ENCODE measurements at places on chromosomes 13 and 19.

GRCh38 chr19:35739275-35740107, 2.8 kb downstream of the IGFLR1 start:
- DNase-seq: no peak

DNA sequence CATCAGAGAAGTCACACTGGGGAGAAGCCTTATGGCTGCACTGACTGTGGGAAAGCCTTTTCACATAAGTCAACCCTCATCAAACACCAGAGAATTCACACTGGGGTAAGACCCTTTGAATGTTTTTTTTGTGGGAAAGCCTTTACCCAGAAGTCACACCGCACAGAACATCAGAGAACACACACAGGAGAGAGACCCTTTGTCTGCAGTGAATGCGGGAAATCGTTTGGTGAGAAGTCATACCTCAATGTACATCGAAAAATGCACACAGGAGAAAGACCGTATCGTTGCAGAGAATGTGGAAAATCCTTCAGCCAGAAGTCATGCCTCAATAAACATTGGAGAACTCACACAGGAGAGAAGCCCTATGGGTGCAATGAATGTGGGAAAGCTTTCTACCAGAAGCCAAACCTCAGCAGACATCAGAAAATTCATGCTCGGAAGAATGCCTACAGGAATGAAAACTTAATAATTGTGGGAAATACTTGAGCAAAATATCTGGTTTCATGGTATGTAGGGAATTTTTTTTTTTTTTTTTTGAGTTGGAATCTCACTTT, 30.7 kb downstream of the ZNF793 start:
- no peak for DNase-seq

- peak; percentile 19 for DNase-seq
These were observed 234.3 kb downstream of the LMO7 start for GRCh38 chr13:75870397-75870903.

DNA sequence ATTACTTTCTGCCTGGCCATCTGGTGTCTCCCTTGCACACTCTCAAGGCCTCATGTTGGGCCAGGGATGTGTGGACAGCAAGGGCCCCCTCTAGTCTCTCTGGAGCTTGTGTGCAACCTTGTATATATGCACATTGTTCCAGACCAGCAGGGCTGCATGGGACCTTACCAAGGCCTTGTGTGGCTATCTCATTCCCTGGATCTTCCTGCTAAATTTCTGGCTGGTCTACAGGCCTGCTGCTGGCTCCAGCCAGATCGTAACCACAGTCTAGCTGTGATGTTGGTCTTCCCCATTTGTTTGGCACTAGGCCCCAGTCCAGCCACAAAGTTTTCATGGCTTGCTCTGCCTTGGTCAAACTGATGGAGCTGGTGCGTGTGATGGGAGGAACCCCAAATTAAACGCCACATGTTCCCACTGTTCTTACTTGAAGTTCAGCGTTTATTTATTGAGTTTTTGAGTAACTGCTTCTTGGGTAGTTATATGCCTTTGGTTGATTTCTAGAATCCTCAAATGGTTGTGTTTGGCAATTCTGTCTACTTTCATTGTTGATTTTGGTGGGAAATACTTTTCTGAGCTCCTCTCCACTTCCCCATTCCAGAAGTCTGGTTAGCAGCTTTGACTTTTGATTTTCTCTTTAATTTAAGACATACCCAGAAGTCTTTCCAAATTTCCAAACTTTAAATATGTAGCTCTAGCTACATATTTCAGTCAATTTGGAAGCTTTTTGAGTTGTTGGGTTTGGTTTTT, 56.4 kb downstream of the SIPA1L3 start:
- DNase-seq: no peak

DNA sequence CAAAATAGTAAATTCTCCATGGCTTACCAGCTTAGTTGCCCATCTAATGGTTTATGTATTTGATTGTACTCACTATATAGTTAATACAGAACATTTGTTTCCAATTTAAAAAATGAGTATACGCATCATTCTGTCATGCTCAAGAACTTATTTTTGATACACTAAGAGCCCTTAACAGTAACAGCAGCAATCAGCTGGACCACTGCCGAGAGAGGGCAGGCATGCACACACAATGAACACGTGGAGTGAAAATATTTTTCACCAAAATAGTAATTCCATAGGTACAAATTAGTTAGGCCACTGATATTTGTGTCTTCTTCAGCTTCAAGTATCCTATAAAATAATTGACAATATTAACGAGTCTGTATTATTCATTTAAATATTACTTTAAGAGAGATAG, 109.9 kb downstream of the KLF12 start:
- DNase-seq: no peak

- DNase-seq: no peak
These were observed 419.7 kb downstream of the KLF12 start for GRCh38 chr13:73714522-73714921.

- DNase-seq: no peak
These were observed 897 bp upstream of the DMKN start for GRCh38 chr19:35514282-35514809.

- no peak for DNase-seq
These were observed 29.5 kb upstream of the SACS start for GRCh38 chr13:23462815-23463559.

DNA sequence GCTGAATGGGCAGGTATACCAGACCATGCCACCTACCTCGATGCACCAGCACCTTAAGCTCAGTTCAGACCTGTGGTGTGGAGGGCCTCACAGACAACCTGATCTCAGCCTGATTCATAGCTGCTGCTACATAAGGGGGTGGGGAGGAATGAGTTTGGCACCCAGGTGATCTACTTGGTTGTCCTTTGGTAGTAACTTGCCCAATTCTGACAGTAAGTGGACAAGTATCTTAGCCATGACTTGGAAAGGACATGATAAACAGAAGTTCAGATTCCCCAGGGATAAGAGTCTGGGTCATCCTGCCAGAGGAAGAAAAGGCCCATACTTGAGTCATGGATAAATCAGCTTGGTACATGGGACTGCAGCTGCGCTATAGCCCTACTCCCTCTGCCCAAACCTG, 28.4 kb upstream of the SOHLH2 start:
- DNase-seq: no peak

DNA sequence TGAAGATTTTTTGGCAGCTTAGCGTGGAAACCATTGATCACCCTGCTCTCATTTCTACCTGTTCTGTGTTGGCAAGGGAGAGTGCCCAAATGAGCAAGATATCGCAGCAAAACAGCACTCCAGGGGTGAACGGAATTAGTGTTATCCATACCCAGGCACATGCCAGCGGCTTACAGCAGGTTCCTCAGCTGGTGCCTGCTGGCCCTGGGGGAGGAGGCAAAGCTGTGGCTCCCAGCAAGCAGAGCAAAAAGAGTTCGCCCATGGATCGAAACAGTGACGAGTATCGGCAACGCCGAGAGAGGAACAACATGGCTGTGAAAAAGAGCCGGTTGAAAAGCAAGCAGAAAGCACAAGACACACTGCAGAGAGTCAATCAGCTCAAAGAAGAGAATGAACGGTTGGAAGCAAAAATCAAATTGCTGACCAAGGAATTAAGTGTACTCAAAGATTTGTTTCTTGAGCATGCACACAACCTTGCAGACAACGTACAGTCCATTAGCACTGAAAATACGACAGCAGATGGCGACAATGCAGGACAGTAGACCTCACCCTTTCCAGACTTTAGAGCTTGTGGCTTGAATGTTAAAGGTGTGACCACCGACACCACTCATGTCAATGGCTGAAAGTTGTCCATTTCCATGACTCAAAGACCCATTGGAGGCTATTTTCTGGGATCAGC, 5.8 kb downstream of the CEBPG start:
- no peak for DNase-seq

- peak; percentile 75 for DNase-seq
These were observed 5.4 kb upstream of the NTN5 start for GRCh38 chr19:48678201-48678600.

DNA sequence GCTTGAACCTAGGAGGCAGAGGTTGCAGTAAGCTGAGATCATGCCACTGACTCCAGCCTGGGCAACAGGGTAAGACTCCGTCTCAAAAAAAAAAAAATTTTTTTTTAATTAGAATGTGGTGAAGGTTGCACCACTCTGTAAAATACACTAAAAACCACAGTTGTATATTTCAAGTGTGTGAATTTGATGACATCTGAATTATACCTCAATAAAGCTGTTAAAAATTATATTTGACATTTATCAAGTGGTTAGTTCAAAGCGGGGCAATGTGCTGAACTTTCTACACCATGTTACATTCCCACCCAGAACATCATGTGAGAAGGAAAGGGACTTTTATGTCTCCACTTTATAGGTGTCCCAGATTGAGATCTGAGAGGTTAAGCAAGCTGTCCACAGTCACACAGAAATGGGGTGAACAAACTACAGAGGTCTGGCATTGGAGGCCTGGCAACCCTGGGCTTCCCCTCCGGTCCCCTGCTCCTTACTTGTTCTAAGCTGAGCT, 5.9 kb upstream of the S1PR5 start:
- no peak for DNase-seq

DNA sequence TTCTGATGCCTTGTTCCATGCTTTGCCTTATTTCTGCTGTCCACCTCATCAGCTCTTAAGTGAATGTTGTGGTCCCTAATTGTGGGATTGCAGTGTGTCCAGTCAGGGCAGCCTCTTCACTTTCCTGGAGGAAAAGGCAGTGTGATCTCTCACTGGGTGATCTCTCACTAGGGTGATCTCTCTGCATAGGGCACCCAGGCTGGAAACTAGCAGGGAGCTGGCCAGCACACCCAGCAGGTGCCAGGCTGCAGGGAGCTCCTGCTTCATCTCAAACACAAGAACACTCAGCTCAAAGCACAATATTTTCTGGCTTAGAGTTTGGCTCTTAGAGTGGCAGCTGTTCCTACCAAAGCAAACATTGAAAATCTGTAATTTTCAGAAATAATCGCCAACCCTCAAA, 36.5 kb upstream of the TSHZ3 start:
- no peak for DNase-seq

- DNase-seq: no peak
These were observed 225.8 kb upstream of the IRS2 start for GRCh38 chr13:110012102-110012739.

DNA sequence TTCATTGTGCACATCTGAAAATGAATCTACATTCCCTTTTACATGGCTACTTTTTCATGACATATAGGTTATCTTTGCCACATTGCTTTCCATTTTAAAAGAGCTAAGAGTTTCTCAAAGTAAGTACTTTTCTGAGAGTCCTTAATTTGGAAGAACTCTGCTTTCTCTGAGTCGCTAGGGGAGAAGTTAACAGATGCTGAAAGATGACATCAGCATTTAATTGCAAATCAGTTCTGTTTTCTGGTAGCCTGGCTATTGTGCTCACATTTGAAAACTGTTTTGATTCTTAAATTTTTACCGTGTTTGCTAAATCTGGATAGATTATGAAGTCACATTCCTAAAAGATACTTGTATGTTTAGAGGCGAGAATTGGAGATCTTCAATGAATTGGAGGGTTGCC, 107.7 kb upstream of the C1QTNF9B start:
- no peak for DNase-seq

GRCh38 chr13:25267715-25268114, 19.6 kb downstream of the MTMR6 start:
- DNase-seq: peak; percentile 36

DNA sequence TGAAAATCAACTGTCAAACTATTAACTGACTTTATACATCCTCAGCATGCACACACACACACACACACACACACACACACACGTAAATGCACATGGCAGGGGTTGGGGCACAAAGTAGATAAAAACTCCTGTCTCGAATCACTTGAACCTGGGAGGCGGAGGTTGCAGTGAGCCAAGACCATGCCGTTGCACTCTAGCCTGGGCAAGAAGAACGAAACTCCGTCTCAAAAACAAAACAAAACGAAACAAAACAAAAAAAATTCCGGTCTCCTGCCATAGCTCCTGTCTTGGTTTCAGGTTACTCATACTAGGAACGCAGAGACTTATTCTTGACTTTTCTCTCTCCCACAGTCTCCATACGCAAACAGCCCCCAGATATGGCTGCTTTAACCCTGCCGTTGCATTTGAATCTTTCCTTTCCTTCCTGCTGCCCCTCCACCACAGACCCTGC, 148.9 kb downstream of the SHISA2 start:
- DNase-seq: no peak

DNA sequence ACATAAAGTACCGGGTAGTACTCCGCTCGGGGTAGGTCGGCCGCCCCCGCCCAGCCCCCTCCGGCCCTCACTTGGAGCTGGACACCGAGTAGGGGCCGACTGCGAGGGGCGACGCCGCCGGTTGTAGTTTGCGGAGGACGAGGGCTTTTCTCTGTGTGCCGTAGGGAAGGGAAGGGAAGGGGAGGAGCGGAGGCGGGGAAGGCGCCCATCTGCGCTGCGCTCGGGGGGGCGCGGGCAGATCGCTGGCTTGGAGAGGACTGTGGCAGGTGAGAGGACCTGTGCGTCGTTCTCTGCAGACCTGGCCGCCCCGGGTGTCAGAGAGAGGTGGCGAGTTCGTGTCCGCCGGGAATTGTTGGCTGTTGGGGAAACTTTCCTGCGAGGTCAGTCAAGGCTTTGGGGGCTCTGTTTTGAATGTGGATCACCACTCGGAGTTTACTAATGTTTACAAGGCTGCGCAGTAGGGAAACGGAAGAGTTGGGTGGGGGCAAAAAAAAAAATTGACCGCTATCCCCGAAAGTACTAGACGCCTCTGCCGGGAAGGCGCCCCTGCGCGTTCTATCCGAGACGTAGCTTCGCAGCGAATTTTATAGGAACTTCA, 1.4 kb downstream of the ING1 start:
- DNase-seq: no peak

DNA sequence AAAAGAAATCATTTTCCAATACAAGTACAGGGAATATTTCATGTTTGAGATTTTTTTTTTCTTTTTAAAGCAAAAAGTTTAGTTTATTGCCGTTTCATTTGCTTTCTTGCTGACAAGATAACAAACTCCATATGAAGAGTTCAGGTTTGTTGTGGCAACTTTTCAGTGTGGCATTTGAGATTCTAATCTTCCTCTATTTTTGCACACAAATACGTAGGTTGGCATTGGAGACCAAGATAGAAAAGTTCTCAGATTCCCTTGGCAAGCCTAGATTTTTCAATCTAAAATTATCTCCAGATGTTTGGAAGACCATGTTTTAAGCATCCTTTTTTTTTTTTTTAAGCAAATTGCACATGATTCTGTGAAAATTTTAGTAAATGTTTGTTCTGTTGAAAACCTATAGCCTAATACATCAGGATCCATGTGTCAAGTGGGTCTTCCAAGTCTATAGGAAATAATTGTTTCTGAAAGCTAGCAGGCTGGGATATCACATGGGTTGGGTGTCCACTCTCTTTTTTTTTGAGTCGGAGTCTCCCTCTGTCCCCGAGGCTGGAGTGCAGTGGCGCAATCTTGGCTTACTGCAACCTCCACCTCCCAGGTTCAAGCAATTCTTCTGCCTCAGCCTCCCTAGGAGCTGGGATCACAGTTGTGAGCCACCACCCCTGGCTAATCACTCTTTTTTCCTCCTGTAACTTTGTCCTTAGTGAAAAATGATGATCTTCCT, 2.6 kb downstream of the GARRE1 start:
- DNase-seq: no peak

GRCh38 chr19:45881909-45882528, 3.9 kb downstream of the IRF2BP1 start:
- no peak for DNase-seq

- DNase-seq: no peak
These were observed 102.8 kb downstream of the STARD13 start for GRCh38 chr13:33182729-33183128.

Measured in hematopoietic multipotent progenitor cell treated with erythropoietin and hydrocortisone succinate and interleukin-3 and kit ligand, for 8 days (in vitro differentiated cells).